Activated B cell treated with CpG ODN at 0.5 μM for 24 hours (primary cell): ENCODE measurements at places on chromosomes 4 and X. TPM values are rescaled to one million over a fixed set of nuclear protein-coding genes. Genes with fewer than 3 reads are reported as not detected.

The AKAP4 gene
- total RNA-seq, result not detected in 2 replicates

- H3K4me3 ChIP-seq, result no peak overlapping the region
- DNase-seq, result no peak
- no peaks in the 10 kb centered on the region for H3K27me3 ChIP-seq
Measured at GRCh38 chrX:54776061-54776460, 22.0 kb downstream of the ITIH6 start.

The MTMR8 gene
- 4.3 and 4.7 TPM in 2 replicates for total RNA-seq

The RIBC1 gene
- 0.86 and 0.91 TPM in 2 replicates for total RNA-seq

DNA sequence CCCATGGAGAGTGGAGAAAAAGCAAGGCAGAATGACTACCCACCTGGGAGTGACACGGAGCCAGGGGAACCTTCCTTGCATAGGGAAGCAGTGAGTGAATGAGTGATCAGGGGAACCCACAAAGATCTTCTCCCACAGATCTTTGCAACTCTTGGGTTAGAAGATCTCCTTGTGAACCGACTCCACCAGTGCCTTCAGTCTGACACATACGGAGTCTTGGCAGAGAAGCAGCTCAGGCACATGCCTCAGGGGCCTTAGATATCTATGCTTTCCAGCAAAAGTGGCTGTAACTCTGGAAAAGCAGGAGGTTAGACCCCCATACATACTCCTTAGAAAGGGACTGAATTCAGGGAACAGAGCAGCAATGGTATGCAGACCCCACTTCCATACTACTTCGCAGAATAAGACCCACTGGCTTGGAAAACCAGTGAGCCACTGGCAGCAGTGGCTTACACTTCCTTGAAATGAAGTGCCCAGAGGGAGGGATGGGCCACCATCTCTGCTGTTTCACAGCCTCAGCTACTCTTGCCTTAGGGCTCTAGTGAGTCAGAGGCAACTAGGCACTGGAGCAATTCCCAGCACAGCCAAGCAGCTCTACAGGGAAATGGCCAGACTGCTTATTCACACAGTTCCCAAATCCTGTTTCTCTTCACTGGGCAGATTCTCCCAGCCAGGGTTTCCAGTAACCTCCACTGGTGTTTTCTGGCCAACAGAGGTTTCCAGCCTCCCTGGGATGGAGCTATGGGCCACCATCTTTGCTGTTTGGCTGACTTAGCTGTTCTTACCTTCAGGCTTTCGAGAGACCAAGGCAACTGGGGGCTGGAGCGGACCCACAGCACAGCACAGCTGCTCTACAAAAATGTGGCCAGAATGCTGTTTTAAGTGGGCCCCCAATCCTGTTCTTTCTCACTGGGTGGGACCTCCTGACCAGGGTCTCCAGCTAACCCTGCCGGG lies 82.8 kb upstream of the TCEAL2 start:
- no peaks in the 10 kb centered on the region for H3K4me1 ChIP-seq
- no peak overlapping the region for H3K4me3 ChIP-seq
- no peak overlapping the region for H3K27ac ChIP-seq

- DNase-seq, result no peak
- H3K36me3 ChIP-seq, result no peaks in the 10 kb centered on the region
- H3K4me3 ChIP-seq, result no peak overlapping the region
- H3K27me3 ChIP-seq, result no peaks in the 10 kb centered on the region
- H3K4me1 ChIP-seq, result peaks cover 8% of the 10 kb centered on the region
Measured at GRCh38 chrX:13265549-13266132, 54.2 kb downstream of the ATXN3L start.

- H3K36me3 ChIP-seq, result peaks cover 5% of the 10 kb centered on the region
- H3K4me3 ChIP-seq, result no peak overlapping the region
- no peak overlapping the region for H3K27ac ChIP-seq
- no peaks in the 10 kb centered on the region for H3K27me3 ChIP-seq
- peaks cover 25% of the 10 kb centered on the region for H3K4me1 ChIP-seq
- DNase-seq, result no peak
Measured at GRCh38 chr4:102625232-102625930, 124.2 kb downstream of the NFKB1 start.

GRCh38 chrX:142994988-142995387 lies 30.7 kb upstream of the SPANXN4 start:
- no peaks in the 10 kb centered on the region for H3K4me1 ChIP-seq
- no peaks in the 10 kb centered on the region for H3K36me3 ChIP-seq
- no peaks in the 10 kb centered on the region for H3K27me3 ChIP-seq
- no peak overlapping the region for H3K27ac ChIP-seq
- no peak overlapping the region for H3K4me3 ChIP-seq

The IL2 gene
- not detected in 2 replicates for total RNA-seq

GRCh38 chrX:154369449-154370299 lies 4.8 kb downstream of the FLNA start:
- peak; percentile 38 for DNase-seq
- H3K36me3 ChIP-seq, result peaks cover 19% of the 10 kb centered on the region
- H3K27me3 ChIP-seq, result no peaks in the 10 kb centered on the region
- H3K4me3 ChIP-seq, result peak overlapping the region; percentile 88
- peaks cover 30% of the 10 kb centered on the region for H3K4me1 ChIP-seq

The RADX gene
- 8.5 and 10.9 TPM in 2 replicates for total RNA-seq

The SRP72 gene
- 139 TPM in 2 replicates for total RNA-seq

- H3K27ac ChIP-seq, result no peak overlapping the region
- H3K4me3 ChIP-seq, result no peak overlapping the region
- DNase-seq, result no peak
- H3K4me1 ChIP-seq, result no peaks in the 10 kb centered on the region
- H3K27me3 ChIP-seq, result peaks cover 2% of the 10 kb centered on the region
Measured at GRCh38 chr4:145307120-145307519, 126.7 kb upstream of the OTUD4 start.
